ENCODE measurements at places on chromosomes 6 and 20.
A peak's percentile ranks its signal among the peaks of the same experiment; 100 is the strongest.

- no peak for DNase-seq
These were observed 584.4 kb downstream of the PTPRT start for GRCh38 chr20:42604998-42605956.

DNA sequence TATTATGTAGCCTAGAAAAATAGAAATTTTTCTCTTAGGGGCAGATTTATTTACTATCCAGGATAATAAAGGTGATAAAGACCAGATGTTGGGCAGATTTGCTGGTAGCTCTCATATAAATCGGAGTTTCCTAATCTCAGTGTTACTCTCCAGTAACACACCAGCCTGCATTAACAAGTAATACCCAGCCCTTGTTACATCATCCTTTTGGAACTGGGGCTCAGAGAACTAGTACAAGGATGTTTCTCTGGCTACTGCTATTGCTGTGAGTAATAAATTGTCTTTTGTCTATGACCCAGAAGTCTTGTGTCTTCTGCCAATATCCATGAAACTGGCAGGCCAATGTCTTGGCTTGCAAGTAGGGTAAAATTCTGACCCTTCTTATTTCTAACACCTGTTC lies 16.8 kb downstream of the TPD52L1 start:
- DNase-seq: peak; percentile 78

DNA sequence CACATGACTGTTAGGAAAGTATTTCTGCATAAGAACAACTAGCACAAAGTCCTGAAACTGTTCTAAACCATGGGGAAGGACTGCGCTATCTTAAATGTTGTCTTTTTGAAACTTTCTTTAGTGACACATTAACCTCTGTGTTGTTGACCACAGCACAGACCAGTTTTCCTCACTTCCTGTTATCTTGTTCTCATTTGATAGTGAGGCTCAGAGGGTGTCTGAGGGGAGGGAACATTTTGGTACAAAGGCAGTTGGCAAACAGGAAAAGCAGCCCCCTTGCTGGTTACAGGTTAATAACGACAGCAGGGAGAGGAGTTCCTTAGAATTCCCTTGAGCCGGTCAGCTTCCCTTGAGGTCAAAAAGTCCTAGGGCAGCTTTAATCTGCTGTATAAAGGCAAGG lies 143.5 kb upstream of the BMP2 start:
- no peak for DNase-seq

DNA sequence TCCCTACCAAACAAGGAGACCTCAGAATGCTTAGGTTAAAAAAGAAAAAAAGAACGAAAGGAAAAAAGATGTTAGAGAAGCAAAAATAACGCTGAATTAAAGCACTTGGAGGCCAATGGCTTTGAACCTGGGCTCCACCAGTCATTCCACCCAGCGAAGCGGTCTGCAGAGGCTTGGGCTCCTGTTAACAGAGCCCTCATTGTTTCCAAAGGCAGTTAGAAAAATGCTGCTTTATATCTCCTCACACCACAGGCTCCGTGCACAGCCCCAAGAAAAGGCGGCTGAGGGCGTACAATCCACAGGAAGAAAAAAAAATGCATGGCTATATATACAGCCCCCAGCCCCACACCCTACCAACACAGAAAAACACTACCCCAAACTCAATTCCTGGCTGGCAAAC lies 255.9 kb downstream of the FOXC1 start:
- DNase-seq: no peak

- DNase-seq: no peak
These were observed 106.7 kb upstream of the AHI1 start for GRCh38 chr6:135604035-135604860.

DNA sequence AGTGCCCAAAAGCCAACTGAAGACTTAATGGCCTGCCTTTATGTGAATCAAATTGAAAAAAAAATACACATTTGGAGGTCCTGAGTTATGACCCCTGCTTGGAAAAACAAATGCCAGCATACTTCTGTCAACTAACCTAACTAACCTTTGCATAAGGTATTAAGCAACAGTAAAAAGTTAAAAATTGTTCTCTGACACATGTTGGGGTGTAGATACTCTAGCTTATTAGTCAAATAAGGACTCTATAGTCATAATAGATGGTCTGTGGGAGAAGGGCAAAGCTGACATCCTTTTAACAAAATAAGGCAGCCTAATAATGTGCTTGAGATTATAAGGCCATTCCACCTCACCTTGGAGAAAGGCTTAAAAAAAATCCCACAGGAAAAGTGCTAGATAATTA lies 140.5 kb downstream of the HIVEP2 start:
- no peak for DNase-seq

GRCh38 chr20:46801003-46801702 lies 91.7 kb downstream of the SLC2A10 start:
- DNase-seq: no peak

DNA sequence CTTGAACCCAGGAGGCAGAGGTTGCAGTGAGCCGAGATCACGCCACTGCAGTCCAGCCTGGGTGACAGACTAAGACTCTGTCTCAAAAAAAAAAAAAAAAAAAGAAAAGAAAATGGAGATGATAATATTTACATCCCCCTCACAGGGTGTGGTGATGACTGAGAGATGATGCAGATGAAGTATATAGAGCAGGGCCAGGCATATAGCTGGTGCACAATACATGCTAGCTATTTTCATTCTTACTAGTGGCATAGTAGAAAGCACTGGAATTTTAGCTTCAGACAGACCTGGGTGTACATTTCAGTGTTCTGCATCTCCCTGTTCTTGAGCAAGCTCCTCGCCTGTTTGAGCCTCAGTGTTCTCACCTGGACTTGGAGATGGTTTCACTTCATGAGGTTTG lies 36.9 kb downstream of the CEBPB start:
- DNase-seq: no peak

GRCh38 chr6:131175564-131175963 lies 40.3 kb downstream of the AKAP7 start:
- DNase-seq: no peak

- no peak for DNase-seq
These were observed 288.6 kb downstream of the PRKN start for GRCh38 chr6:162438980-162439379.

GRCh38 chr6:88220493-88220892 lies 54.3 kb upstream of the CNR1 start:
- DNase-seq: no peak

- DNase-seq: no peak
These were observed 889 bp upstream of the CHMP4B start for GRCh38 chr20:33810259-33810658.

- no peak for DNase-seq
These were observed 219.8 kb downstream of the TMEM200A start for GRCh38 chr6:130585587-130585986.

DNA sequence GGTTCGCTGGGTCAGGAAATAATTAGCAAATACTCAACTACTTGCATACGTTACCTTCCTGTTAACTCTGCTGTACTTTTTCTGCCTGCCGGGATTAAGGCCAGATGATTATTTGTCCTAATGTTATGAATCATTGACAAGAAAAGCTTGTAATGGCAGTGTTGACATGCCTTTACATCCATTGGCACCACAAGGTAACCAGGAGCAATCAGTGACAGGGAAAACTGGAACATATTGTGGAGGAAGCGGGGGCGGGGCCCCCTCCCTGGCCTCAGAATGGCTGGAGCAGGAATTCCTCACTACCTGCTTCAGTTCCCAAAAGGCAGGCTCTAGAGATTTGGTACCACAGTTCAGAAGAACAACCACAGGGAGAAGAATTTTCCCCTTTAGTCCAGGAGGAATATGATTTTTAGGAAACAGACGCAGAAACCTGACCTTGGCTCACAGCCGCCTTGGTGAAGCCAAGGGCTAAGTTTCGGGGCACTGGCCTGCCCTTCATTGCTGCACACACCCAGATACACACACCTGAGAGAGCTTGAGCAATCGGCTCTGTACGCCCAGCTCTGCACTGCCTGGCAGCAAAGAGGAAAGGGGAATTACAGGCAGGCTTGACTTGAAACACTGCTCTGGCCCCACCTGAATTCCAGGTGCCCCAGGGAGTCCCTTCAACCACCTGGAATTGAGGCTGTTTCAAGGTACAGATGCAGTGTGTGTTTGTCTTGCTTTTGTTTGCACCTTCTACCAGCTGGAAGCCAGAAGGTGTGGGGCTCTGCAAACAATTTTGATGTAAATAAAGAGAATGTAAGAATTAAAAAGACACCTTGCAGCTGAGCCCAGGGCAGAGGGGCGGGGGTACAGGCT lies 89.8 kb downstream of the MYB start:
- peak; percentile 24 for DNase-seq

- no peak for DNase-seq
These were observed 47.7 kb upstream of the POLR1H start for GRCh38 chr6:30013291-30013922.

DNA sequence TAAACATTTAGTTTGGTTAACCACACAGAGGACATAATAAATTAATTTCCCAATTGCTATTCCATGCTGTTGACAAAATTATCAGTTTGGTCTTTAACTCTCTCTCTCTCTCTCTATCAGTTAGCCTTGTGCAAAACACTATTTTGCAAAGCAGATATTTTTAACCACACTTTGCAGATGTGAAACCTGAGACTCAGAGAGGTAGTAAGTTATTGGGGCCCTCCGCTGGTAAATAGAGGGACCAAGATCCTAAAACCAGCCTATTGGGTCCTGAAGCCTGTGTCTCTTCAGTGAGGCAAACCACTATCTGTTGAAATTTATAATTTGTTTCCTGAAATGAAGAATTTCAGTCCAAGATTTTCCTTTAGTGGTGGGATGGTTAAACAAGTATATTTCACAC lies 231.0 kb downstream of the SOD2 start:
- no peak for DNase-seq

DNA sequence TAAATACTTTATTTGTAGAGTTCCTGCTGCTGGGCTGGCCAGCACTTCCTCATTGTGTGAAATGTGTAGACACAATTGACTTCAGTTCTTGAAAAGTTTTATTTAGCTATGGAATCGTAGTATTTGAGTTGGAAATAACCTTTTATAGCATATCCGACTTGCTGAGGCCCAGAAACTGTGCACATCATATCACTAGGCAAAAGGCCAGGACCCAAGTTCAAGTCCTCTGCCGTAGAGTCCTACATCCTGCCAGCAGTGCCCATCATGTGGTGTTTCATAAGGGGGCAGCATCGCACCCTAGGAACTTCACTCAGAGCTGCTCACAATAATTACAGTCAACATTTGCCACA lies 207.7 kb upstream of the SNX9 start:
- DNase-seq: no peak

DNA sequence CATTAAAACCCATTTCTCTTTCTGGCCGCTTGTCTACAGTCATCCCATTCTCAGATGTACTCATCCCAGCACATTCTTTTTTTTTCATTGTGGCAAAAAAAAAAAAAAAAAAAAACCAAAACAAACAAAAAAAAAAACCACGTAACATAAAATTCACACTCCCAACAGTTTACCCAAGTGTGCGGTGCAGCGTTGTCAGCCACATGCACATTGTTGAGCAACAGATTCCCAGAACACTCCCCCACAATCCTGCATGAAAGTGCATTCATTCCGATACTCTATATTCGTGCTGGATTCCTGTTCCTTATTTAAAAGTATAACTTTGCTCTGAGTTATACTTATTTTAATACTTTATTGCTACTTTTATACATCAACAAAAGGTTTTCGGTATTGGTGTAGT lies 96.0 kb downstream of the SASH1 start:
- DNase-seq: no peak

- DNase-seq: no peak
These were observed 17.8 kb downstream of the JAG1 start for GRCh38 chr20:10655720-10656669.

- DNase-seq: no peak
These were observed 11.2 kb downstream of the ZNF337 start for GRCh38 chr20:25685276-25686080.

DNA sequence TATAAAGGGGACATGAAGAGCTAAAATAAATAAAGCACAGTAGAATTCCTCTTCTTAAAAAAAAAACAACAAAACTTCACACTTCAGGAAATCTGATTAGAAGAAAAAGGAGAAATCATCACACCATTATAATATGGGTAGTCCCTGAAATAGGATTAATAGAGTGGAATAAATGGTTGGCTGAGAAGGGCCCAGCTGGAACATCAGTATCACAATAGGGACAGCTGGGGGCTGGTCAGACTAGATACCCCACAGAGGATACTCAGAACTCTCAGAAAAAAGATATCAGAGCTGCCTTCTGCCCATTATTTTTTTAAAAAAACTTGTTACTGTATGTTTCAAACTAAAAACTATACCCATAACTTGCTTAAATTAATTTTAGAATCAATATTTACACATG lies 75.2 kb downstream of the DST start:
- DNase-seq: no peak

DNA sequence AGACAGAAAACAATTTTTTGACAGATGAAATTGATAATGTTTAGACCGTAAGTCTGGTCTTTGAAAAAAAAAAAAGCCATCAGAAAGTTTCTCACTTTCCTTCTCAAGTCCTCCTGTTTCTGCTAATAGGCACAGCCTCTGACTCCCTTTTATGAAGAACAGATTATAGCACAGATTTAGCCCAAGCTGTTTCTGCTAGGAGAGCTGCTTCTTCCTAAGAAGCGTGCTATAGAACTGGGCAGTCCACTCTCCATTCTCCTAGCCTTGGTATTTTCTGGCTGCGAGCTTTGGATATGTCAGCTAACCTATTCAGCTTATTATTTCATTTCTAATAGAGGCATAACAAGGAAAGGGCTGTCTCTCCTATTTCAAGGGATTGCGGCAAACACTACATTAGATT lies 112.5 kb downstream of the SGK1 start:
- no peak for DNase-seq

GRCh38 chr6:38349221-38349620 lies 290.5 kb downstream of the BTBD9 start:
- no peak for DNase-seq

DNA sequence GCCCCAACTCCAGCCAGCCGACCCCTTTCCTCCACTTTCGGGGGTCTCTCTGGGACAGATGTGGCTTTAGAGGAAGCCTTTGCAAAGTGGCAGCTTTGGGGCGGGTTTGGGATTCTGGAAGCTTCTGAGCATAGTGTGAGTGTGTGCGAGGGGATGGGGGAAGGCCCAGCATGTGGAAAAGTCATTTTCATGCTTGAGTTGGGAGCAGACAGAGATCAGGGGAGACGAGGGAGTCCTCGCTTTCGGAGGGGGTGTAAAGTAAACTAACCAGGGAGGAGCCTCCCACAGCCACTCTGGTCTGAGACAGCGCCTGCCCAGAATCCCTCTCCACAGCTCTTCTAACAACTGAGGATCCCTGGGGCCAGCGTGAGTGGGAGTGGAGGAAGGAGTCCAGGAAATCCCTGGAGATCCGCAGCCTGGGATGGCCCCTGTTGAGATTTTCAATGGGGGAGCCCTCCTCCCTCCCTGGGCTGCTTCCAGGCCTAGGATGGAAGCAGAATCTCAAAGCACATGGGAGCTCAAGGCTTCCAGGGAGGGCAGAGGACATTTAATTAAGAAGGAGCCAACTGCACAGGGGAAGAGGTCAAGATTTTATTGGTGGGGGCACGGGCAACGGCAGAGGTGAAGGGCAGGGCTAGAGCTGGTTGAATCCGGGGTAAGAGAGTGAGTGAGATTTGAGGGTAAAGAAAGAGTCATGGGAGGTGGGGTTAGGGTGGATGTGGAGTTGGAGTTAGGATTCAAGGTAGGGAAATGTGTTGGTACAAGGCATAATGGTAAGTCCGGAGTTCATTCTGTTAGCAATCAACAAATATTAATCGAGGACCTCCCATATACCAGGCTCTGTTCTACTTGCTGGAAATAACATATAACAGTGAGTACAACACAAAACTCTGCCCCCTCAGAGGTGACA lies 102.3 kb upstream of the FOXP4 start:
- no peak for DNase-seq

GRCh38 chr6:80314531-80314930 lies 208.1 kb downstream of the BCKDHB start:
- no peak for DNase-seq

- DNase-seq: no peak
These were observed 21.9 kb downstream of the DYNLT1 start for GRCh38 chr6:158622545-158623190.

Data from fibroblast of skin of left biceps (primary cell).